GM23248 (cell line): ENCODE measurements at places on chromosomes 1 and 21.

- DNase-seq = no peak
These were observed 496.1 kb downstream of the LRRIQ3 start for GRCh38 chr1:73701826-73702225.

DNA sequence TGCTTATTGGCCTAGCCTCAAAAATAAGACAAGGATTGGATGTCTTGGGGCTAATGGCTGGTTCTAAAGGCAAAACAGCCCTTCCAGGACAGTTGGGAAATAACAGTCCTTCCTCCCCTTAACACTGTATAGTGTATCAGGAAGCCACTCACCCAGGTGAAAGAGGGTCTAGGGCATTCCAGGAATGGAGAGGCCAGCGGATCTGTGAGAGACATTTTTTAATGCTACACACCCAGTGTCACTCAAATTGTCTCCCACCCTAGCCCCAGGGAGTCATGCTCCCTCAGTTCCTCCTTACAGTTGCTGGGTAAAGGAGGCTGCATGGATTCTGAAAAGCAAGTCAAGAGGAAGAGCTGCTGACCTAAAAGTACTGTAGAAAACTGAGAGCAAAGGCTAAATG is 24.1 kb upstream of the EXO1 start:
- no peak for DNase-seq

GRCh38 chr1:180081474-180081873 is 73.2 kb upstream of the QSOX1 start:
- no peak for DNase-seq

- no peak for DNase-seq
These were observed 222.7 kb downstream of the TM2D1 start for GRCh38 chr1:61501971-61502916.

- no peak for DNase-seq
These were observed 4.2 kb downstream of the RASSF5 start for GRCh38 chr1:206511362-206512057.

DNA sequence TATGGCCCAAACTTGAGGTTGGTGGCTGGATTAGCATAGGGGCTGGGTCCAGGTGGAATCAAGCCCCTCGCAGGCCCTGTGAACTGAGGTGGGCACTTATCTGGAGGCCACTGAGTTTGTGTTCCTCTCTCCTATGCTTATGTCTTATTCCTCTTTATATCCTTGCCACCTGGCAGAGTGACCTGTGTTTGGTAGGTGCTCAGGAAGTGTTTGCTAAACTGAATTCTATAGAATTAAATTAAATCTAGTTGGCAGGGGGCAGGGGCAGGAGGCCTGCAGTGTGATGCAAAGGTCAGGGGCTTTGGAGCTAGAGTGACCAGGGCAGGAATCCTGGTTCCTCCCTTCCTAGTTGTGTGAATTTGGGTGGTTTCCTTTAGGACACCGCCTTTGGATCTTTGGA is 1.1 kb upstream of the TMEM9 start:
- no peak for DNase-seq

DNA sequence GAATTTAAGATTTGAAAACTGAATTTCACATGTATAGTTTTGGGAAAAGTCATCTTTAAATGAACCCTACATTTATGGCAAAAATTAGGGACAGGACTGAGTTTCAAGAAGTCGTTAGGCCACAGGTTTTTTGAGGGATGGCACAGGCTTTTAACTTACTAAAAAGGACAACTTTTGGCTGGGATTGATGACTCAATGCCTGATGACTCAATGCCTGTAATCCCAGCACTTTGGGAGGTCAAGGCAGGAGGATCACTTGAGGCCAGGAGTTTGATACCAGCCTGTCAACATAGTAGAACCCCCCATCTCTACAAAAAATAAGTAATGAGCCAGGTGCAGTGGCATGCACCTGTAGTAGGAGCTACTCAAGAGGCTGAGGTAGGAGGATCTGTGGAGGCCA is 15.9 kb downstream of the UCK2 start:
- DNase-seq = peak; percentile 47

DNA sequence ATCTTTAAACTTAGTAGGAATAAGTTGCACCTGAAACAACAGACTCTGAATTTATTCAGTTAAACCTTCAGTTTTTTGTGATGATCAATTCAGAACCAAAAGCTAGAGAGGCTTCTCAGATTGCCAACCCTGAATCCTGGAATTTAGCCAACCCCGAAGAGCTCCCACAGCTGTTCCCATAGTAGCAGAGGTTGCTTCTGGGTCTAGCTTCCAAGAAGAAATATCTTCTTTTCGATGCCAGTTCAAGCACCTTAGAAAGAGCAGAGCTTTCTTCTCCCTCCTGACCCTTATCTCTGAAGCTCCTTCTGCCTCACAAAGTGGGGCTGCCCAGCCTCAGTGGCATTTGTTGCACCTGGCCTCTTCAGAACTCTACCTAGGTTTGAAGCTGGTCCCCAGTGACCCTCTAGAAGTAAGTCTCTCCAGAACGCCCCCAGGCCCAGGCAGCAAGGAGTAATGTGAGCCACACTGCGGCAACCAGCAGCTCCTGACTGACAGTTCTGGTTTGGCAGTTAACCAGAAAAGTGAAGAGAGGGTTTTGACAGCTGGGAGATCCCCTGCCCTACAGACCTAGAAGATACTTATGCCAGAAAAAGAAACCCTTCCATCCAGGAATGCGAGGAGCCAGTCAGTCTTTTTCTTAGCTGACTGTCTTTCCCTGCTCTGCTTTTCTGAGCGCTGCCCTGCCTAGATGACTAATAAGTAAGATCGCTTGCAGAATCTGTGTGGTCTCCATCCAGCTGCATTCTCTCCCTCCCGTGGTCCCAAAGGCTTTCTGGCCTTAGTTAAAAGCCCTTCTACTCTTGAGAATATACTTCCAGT is 165.9 kb downstream of the ADGRL4 start:
- peak; percentile 78 for DNase-seq

DNA sequence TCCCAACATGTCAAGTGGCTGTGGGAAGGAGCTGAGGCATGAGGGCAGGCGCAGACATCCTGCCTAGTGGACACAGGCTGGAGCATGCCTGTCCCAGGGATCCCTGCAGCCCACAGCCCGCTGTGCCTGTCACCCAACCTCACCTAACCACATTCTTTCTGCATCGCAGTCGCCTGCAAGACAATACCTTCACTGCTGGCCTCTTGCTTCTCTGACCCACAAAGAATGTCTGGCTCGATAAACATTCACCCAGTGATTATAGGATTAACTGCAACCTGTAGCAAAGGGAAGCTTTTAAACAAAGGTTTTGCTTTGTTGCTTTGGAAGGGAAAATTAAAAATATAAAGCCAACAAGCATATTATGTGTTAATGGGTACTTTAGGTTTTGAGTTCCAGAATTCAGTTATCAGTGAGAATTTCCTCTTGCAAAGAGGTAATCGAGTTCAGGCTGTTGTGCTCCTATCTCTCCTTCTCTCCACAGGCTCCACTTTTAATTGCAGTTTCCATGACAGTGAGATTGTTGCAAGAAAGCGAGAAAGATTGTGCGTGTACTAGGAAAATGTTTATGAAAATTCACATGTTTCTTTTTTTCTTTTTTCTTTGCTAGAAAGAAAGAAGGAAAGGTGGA is 40.0 kb upstream of the ZNF648 start:
- DNase-seq = no peak
